ENCODE measurements at places on chromosomes 11 and 22.

DNA sequence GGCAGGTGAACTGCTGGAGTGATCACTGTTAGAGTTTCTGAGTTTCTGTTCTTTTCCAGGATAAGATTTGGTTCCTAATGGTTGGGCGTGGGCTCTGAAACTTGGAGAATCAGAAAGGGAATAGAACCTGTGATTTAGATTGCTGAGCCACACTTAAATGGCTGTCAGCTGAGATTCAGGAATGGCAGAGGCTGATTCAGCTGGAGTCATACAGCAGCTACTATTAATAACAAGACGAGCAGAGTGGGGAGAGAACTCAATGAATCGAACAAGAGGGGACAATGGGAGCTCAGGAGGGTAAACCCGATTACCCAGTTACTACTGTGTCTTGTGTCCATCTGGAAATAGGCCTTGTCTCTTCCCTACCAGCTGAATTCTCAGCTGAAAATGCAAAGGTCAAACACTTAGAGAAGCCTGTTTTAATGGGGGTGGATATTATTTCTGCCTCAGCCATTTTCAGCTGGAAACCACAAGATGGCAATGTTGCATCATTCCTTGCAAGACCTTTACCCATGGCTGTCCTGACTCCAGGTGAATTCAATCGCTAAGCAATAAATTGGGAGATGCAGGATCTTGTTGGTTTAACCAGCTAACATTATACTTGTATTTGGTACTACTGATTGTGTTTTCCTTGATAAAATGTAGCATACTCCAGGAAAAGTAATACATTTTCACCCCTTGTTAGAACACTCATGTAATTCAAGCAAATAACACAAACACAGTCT is 104.5 kb upstream of the RAG2 start:
- DNase-seq: no peak

DNA sequence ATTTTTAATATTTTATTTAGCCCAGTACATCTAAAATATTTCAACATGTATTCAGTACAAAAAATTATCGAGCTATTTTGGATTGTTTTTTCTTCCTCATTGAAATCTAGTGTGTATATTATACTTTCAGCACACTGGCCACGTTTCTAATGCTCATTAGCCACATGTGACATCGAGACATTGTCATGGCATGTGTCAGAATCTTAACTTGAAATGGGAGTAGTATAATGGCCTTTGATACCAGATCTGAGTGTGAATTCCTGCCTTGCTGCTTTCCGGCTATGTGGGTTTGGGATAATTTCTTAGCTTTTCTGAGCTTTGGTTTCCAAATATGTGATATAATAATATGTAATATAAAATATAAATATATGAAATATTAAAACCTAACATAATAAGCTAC is 54.3 kb downstream of the BCL2L13 start:
- DNase-seq: no peak

DNA sequence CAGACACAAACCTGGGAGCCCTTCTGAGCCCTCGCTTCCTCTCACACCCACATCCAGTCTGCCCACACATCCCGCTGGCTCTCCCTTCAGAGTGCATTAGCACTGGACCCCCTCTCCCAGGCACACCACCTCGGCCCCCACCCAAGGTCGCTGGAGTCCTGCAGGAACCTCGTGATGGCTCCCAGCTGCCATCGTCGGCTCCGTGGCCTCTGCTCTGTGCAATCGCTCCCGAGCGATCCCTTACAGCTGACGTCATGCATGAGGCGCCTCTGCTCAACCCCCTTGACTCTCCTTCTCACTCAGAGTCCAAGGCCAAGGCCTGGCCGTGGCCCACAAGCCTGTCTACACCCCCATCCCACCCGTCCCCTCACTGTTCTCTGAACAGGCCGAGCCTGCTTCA is 183.9 kb downstream of the EFCAB6 start:
- DNase-seq: no peak

DNA sequence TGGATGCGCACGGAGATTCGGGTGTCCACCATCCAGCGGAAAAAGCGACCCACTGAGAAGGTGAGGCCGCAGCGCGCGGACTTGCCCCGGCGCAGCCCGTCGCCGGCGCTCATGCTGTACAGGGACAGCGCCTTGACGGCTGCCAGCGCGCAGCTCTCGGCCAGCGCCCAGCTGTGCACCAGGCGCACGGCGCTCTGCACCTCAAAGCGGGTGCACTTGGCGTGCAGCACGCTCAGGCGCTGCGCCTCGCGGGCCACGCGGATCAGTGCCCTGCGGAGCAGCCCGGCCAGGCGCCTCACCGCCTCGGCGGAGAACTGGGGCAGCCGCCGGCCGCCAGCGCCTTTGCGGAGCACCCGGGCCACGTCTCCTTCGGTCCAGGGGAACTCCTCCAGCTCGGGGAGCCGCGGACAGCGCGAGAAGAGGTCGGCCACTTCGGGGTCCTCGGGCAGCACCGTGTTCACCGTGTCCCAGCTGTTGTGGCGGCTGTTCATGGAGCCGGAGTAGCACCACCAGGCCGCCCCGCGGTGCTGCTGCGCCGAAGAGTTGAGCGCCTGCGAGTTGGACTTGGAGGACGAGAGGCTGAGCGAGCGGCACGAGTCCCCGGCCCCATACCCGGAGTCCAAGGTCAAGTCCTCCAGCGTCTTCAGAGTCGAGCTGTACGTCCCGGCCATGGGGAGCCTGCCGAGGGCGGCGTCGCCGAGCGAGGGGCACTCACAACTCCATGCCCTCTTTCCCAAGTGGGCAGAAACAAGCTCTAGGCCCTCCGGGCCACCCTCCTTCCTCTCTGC is 703 bp downstream of the ABTB2 start:
- DNase-seq: no peak

- DNase-seq: no peak
These were observed 179.0 kb upstream of the PLET1 start for GRCh38 chr11:112439614-112440013.

DNA sequence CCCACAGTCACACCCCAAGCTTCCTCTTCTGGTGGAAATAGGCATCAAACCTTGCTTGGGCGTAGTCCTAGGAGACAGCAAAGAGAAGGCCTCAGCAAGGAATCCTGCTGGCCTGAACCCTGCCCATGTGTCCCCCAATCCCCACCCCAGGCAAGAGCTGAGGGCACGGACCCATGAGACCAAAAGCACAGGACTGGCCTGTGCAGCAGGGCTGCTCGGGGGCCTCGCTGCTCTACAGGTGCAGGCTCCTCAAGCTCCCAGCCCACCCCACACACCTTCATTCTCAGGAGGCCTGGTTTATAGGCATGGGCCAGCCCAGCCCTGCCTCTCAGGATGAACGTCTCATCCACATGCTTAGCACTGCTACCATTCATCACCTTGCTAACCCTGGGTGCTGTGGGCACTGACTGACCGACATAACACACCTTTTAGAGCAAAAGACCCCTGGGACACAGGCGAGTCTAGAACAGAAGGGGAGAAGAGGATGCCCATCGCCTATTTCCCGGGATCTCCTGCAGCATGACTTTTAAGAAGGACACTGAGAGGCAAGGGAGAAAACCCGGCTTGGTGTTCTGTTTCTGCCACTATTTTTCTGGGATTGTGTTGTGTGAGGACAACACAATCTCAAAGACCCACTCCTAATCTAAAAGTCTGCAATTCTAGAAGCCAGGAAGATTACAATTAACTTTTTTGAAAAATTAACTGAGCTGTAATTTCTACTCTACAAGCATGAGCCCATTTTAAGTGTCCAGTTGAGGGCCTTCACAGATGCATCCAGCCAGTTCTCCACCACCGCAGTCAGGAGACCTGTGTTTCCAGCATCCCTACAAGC is 15.4 kb downstream of the TCIRG1 start:
- DNase-seq: no peak

GRCh38 chr22:22840780-22841179 is 46.8 kb upstream of the IGLL5 start:
- no peak for DNase-seq

- no peak for DNase-seq
These were observed at the start of gene CST6 for GRCh38 chr11:66011785-66012303. CST6 (plus strand) TSS chr11:66012008; CDS start chr11:66012045, 37 bp downstream.

DNA sequence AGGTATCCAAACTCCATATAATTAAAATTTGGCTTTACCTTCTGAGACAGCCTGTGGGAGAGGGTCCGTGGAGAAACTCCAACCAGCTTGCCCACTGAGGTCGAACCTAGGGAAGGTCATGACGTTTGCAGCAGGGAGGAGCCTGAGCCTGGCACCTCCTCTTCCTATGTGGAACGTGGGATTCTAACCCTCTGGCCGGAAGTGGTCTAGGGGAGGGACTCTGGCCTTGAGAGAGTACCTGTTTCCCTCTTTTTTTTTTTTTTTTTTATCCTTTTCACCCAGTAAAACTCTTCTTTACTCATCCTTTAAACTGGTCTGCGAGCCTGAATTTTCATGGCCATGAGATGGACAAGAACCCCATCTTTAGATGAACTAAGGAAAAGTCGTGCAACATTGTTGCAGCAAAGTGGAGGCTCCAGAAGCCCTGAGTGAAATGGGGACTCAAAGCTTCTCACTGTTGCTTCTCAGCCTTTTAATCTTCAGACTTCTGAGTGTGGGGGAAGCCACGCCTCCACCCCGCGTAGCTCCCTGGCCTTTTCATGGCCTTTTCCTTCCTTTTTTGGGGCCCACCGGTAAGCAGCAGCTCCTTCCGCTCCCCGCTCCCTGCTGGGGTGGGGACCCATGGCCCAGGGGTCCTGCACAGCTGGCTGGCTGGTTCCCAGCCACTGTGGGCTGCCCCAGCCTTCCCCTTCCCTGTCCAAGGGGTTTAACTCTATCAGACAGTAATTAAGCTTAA is 1359.9 kb downstream of the LRRC4C start:
- no peak for DNase-seq

DNA sequence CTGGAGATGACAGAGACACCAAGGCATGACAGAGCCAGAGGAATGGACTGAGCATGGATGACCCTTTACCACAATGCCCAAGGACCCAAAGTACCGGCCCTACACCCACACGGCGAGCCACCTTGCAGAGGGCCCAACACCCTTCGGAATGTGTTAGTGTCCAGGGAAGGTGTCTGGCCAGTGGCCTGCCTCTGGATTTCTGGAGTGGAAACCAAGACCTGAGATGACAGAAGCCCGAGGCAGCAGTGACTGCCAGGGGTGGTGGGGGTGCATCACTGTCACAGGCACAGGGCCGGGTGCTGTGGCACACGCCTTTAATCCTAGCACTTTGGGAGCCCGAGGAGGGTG is 28.7 kb downstream of the PDGFB start:
- DNase-seq: no peak

- DNase-seq: no peak
These were observed 139.7 kb downstream of the CNTN5 start for GRCh38 chr11:99160447-99160846.

DNA sequence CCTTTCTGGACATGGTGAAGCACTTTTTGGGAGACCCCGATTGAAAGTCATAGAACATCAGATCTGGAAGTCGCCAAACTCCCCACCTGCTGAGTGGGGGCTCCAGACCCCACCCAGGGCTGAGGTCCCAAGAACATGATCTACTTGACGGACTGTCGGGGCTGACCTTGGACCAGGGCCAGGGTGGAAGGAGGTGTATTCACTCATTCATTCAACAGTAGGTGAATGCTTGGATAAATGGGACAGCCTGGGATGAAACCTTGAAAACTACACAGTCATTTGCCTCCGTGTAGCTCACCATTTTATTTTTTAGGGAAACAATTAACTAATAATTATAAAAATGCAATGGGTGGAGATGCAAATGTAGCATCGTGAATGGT is 629.0 kb downstream of the BRD1 start:
- DNase-seq: no peak

DNA sequence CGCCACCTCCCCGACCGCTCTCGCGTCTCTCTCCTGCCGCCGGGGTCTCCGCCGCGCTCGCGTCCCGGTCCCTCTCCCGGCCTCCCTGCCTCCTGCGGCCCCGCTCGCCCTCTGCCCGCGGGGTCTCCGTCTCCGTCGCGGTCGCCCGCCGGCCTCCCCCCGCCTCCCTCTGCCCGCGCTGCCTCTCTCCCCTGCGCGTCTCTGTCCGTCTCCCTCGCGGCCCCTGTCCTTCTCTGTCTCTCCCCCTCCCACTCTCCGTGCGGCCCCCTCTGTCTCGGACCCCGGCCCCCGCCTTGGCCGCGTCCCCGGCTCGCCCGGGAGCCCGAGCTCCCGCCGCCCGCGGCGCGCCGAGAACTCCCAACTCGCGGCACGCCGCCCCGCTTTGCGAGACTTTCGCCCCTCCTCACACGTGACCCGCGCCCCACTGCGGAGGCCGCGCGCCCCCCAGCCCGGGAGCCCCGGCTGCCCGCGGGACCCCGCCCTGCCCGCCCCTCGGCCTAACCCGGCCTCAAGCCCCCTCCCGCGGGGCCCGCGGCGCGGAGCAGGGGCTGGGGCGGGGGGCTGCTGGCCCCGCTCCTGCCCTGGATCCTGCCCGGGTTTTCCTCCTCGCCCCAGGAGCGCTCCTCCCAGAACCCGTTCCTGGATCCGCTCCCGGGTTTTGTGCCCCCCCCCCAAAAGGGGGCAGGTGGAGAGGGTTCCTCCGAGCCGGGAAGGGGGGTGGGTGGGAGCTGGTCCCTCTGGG is 702 bp upstream of the KCNJ4 start:
- no peak for DNase-seq

GRCh38 chr11:12237381-12237784 is 127.0 kb downstream of the MICAL2 start:
- DNase-seq: no peak

DNA sequence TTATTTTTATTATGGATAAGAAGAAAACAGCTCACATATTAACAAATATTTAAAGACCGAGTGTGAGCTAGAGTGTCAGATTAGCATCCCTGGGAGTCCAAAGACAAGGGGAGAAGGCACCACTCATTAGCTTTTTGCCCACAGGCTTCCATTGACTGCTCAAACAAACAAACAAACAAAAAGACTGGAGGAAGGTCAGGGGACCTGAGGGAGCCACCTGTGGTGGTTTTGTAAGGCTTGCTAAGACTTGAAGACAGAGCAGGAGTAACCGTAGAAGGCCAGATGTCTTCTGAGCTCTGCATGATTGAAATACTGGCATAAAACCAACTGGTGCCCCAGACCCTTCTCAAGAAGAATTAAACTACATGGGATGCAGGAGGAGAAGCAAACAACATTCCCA is 395.2 kb upstream of the CNTN5 start:
- no peak for DNase-seq

DNA sequence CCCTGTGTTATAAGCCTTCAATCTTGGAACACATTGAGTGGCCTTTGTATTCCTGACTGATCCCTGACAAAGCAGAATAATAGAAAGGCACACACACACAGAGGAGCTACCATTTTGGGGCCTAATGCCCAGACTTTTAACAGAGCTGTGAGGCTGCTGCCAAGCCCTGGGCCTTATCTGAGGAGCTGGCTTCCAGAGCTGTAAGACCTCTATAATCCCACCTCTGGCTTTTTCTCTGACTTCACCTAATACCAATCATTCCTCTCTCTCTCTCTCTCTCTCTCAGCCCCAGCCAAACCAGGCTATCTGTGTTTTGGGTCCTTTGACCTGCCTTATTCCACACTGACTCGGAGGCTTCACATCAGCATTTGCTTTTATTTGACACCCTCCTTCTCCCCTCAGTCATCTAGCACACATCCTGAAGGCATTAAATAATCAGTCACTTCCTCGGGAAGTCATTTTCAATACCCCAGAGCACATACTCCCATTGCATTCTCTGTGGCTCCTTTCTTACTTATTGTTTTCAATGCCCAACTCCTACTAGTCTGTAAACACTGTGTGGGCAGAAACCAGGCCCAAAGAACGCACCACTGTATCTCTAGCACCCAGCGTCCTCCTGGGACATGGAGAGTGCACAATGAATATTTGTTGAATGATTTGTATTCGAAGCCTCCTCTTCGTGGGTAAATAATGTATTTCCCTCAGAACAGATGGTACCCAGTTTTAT is 21.2 kb upstream of the TRIM44 start:
- no peak for DNase-seq

- DNase-seq: no peak
These were observed 56.7 kb upstream of the NUP160 start for GRCh38 chr11:47904808-47905207.
